ENCODE measurements at places on chromosomes 7 and 10.

DNA sequence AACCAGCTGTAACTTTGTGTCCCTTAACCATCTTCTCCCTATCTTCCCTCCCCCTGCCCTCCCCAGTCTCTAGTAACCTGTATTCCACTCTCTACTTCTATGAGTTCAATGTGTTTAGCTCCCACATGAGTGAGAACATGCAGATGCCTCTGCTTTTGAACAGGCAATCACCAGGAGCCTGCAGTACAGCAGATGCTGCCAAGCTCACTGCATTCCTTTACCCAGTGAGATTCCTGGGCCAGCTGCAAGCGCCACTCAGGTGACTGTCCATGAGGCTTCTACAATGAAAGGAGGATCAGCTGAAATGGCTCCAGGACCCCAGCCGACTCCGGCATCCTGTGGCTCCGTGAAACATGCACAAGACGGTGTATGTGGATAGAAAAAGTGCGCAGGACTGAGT lies 15.7 kb downstream of the GRID1 start:
- no peak for DNase-seq

- DNase-seq: no peak
Measured at GRCh38 chr7:134365341-134366054, 48.8 kb upstream of the SLC35B4 start.

DNA sequence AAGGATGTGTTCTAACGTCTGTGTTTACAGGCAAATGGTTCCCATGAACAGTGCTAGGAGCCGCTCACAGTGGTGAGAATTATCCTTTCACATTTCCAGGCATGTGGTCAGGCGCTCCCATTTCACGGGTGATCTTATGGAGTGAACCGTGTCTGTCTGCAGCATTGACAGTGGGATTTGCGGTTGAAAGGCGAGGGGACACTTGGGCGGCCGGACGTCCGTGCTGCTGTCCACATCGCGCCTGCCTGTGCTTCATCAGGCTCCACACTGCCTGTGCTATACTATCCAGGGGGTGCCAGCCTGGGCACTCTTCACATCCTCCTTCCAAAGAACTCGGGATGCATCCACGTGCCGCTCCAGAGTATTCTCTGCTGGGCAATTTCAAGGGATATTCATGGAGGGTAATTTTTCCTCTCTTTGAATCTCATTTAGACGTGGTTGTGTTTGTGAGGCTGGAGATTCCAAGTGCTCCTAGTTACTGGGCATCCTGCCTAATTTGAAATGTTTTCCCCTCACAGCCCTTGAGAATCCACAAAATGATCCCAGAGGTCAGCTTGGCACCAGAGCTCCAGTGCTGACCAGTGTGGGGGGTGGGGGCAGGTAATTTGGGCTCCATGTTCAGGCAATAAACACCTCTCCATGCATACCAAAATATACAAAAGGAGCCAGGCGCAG lies 61.9 kb upstream of the EBF3 start:
- no peak for DNase-seq

DNA sequence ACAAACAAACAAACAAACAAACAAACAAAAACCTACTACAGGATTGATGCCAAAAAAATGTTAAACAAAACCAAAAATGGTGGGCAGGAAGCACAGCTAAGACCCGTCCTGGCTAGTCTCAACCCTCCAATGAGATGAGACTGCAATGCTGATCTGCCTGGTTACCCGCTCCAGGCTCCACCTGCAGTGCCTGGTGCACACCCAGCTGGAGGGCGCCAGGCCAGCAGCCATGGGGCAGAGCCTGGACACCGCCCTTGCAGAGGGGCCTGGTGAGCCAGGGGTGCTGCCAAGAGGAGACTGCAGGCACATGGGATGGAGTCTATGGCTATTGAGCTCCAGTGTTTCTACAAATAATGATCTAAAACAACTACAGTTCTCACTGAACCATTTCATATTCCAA lies 107.0 kb downstream of the LARP4B start:
- DNase-seq: no peak

DNA sequence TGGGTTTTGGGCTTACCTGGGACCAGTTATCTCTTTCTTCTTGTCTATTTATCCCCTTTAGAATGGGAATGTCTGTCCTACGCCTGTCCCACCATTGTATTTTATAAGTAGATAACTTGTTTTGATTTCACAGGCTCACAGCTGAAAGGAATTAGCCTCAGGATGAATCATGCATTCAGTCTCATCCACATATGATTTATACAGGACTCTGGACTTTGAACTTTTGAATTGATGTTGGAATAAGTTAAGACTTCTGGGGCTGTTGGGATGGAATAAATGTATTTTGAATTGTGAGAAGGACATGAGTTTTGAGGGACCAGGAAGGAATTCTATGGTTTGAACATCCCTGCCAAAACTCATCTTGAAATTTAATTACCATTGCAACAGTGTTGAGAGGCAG lies 112.6 kb downstream of the AMPH start:
- DNase-seq: no peak

- no peak for DNase-seq
Measured at GRCh38 chr7:42155584-42156290, 81.3 kb downstream of the GLI3 start.

GRCh38 chr10:118966076-118966849 lies 63.3 kb upstream of the NANOS1 start:
- DNase-seq: no peak

DNA sequence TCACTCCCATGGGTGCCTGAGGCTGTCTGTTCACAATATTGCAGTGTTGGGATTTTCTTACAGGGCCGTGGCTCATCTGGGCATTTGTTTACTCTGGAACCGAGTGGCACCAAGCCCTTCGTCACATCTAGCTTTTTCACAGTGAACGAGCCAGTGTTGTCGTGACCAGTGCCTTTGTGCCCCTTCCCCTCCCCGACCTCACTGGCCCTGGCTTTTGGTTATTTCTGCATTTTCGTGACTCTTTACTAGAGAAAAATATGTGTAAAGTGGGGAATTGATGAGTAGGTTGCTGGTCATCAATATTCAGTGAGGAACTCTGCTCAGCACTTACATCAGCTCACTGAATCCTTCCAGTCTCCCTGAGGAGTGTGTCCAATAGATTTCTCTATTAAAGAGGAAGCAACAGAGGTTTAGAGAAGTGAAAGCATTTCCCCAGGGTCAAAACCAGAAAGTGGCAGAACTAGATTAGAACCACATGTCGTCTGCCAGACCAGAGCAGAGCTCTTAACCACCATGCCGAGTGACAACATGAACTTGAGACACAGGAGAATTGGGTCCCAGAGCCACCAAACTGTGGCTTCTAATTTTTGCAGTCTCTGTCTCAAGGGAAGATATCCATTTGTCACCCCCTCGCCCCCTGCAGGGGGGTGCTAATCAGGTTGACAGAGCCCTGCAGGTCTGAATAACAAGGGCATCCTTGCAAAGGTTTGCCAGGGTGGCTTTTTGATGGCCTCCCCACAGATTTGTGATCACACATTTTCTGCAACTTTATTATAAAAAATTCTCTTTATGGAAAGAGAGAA lies 125.3 kb downstream of the CHN2 start:
- no peak for DNase-seq

- DNase-seq: no peak
Measured at GRCh38 chr7:8762803-8763202, 329.4 kb downstream of the NXPH1 start.

GRCh38 chr7:95736635-95737034 lies 35.7 kb upstream of the DYNC1I1 start:
- no peak for DNase-seq

DNA sequence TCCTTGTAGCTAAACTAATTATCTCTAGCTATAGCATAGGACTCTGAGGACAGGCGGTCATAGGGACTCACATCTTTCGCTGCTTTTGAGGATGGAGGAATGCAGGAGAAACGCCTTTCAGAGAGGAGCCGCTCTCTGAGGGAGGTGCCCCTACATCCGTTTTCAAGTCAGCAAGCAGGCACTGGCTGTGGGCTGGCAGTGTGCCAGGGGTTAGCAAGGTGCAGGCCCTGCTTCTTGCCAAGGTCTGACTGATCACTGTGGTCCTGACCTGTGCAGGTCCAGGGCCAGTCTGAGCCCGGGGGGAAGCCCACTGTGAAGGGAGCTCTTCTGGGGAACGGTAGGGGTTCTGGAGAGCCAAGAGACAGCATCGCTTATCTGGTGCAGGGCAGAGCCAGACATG lies 89.4 kb downstream of the SH3PXD2A start:
- DNase-seq: no peak

DNA sequence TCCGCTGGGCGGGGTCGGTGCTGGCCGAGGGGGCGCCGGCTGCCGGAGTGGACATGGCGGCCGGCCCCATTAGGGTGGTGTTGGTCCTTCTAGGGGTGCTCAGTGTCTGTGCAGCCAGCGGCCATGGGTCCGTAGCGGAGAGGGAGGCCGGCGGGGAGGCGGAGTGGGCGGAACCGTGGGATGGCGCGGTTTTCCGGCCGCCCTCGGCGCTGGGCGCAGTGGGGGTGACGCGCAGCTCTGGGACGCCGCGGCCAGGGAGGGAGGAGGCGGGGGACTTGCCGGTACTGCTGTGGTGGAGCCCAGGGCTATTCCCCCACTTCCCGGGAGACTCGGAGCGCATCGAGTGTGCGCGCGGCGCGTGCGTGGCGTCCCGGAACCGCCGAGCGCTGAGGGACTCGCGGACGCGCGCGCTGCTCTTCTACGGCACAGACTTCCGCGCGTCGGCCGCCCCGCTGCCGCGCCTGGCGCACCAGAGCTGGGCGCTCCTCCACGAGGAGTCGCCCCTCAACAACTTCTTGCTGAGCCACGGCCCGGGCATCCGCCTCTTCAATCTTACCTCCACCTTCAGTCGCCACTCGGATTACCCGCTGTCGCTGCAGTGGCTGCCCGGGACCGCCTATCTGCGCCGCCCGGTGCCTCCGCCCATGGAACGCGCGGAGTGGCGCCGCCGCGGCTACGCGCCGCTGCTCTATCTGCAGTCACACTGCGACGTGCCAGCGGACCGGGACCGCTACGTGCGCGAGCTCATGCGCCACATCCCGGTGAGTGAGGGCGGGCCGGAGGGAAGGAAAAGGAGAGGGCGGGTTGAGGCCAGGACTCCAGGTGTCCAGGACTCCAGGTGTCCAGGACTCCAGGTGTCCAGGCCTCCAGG lies 9.3 kb upstream of the CHCHD1 start:
- no peak for DNase-seq

- no peak for DNase-seq
Measured at GRCh38 chr10:47358457-47358856, 10.3 kb downstream of the RBP3 start.

GRCh38 chr10:110209926-110210673 lies 2.7 kb downstream of the MXI1 start:
- no peak for DNase-seq
